Activated naive CD8-positive, alpha-beta T cell treated with anti-CD3 and anti-CD28 coated beads for 36 hours (primary cell): ENCODE measurements at places on chromosomes 3 and 15.
A peak's percentile ranks its signal among the peaks of the same experiment; 100 is the strongest.

DNA sequence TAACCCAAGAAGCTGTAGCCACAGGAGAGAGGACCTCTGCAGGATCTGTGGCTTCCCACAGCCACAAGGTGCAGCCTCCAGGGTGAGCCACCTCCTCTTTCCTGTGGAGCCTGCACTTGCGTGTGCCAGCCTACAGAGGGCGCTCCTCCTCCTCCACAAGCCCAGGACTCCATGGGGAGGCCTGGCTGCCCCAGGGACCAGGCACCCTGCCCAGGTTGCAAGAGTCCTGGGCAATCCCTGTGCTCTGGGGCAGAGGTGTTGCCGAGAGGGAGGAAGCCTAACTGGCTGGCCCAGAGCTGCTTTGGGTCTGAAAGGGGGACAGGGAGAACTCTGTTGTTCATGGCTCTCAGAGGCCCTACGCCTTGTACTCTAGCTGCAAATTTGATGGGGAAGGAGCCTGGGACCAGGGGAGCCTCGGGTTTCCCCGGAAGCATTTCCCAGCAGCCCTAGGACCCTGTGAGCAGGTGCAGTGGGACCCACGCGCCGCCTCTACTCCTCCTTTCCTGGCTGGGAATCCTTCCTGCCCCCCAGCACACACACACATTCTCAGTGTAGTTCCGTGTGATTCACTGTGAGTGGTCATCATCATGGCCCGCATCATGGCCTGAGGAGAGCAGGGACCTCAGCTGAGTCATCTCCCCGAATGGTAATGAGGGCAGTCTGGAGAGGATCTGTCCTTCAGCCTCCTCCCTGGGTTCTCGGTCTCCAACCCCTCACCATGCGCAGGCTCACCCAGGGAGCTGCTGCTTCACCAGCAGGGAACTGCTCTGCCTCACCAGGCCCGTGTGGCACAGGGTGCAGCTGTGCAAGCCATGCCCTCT lies 24.3 kb downstream of the TBC1D21 start:
- DNase-seq, result peak; percentile 68

- DNase-seq, result no peak
Measured at GRCh38 chr3:189275182-189275581, 103.4 kb downstream of the TPRG1 start.

DNA sequence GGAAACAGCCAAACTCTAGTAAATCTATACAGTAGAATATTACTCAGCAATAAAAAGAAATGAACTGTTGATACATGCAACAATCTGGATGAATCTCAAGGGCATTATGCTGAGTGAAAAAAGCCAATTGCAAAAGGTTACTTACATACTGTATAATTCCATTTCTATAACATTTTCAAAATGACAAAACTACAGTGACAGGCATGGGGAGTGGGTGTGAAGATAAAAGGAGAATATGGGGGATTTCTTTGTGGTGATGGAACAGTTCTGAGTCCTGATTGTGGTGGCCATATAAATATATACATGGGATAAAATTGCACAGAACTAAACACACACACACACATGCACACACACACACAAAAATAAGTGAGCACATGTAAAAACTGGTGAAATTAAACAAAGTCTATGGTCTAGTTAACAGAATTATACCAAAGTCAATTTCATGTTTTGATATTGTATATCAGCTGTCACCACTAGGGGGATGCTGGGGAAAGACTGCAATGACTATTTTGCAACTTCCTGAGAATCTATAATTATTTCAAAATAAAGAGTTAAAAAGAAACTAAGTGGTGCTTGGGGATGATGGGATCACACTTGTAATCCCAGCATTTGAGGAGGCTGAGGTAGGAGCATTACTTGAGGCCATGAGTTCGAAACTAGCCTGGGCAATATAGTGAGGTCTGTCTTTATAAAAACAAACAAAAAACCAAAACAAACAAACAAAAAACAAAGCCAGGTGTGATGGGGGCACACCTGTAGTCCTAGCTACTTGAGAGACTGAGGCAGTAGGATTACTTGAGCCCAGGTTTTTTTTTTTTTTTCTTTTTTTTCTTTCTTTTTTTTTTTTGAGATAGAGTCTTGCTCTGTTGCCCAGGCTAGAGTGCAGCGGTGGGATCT lies 66.0 kb downstream of the SPTSSB start:
- DNase-seq, result no peak

DNA sequence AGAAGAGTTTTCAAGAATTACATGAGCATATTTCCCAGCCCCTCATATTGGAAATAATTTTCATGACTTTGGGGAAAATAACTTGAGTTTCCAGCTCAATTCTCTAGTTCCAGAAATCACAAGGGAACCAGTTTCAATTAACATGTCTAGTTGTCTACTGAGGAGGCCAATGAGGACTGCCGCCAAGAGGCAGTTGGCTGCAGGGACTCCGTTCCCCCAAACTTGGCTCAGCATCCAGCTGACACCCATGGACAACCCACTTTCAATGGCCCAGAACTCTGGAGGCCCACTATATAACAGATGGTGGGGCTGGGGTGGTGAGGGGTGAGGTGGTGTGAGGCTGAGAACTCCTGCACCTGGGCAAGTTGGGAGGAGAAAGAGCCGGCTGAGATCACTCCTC lies 86.5 kb upstream of the TNFAIP8L3 start:
- DNase-seq, result no peak

GRCh38 chr15:30953183-30953582 lies 38.2 kb downstream of the MTMR10 start:
- no peak for DNase-seq

- DNase-seq, result no peak
Measured at GRCh38 chr15:68367226-68367625, 64.7 kb downstream of the ITGA11 start.

DNA sequence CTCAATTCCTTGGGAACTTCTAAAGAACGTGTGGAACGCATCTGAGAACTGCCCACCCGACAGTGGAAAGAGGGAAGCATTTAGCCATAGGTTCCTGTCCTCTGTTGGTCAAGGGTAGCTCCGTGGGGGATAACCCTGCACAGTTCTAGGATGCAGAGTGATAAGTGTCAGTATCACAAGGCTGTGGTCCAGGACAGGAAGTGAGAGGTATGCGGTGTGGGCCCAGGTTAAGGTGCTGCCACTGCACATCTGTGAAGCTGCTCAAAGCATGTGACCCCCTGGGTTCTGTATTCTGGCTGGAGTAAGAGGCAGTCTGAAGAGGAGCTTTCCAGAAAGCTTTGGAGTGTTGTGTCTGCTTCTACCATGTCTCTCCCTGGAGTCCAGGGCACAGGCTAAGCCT lies 51.7 kb upstream of the HES1 start:
- DNase-seq, result no peak

DNA sequence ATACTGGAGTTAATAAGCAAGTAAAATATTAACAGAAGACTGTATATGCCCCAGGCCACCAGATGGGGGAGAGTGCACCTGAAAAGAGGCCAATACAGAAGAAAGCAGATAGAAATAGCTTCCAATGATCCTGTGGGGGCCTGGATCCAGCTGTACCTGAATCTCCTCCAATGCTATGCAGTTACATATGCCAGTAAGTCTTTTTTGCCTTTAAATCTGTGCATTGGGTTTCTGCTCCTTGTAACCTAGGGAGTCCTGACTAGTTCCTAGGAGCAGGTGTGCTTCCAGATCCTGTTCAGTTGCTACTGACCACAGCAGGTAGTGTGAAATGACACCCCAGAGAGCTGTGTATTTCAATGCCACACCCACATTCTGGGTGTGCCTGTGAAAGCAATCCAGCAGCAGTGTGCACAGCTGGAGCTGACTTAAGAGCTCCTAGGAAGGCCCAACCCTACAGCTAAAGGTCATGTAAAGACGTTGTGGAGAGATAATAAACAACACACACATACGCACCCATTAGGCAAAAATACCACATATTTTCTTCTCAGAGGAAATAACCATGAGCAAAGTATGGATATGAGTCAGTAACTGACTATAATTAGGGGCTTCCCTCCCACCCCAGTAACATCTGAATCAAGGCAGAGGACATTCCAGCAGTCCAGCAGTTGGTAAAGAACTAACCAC lies 62.2 kb upstream of the AKAP13 start:
- DNase-seq, result peak; percentile 59

DNA sequence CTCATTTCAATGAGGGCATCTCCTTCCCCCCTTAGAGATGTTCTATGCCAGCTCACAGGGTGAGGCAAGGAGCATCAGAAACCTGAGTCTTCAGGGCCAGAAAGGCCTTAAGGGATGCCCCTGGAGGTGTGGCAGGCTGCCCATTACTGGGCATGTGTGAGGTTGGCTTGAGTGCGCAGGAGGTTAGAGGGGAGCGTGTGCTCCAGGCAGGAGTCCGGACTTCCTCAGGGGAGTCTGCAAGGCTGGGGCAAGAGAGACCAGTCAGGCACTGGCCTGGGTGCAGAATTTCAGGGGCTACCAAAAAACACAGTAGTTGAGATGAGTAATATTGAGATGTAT lies 1.9 kb downstream of the LOXL1 start:
- no peak for DNase-seq
